ENCODE measurements at places on chromosomes 11 and 22. TPM values are rescaled to one million over a fixed set of nuclear protein-coding genes. Genes with fewer than 3 reads are reported as not detected.

GRCh38 chr11:17570034-17570433, 23.0 kb downstream of the OTOG start:
- no peak for DNase-seq

DNA sequence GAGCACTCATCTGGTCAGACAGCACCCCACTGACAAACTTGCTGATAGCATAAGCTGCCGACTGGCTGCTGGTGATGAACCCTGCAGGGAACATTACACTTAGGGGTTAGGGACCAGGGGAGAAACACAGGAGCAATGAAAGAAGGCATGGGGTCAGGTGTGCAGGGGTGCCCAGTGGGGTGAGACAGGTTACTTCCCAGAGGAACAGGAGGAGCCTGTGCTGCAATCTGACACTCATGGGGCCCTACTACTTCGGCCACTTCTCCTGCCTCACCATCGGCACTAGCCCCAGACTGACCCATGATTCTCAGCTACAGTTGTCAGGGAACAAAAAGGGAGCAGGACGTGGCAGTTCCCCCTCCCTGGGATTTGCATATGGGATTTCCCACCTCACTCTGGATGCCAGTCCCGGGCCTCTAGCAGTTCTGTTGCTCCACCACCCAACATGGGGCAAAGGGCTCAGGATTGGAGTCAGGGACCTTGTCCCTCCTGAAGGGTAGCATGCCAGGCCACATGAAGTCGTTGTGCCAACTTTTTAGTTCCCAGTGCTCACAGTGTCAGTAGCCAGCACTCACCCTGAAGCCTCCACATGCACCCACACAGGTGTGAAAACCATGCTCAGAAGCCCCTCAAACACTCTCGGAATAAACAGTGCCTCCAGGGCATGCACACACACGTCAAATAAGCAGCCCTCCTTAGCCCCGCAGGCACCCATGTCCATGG, 2.2 kb downstream of the SLC37A4 start:
- DNase-seq, result no peak

Gene ESAM
- 1.6 TPM for total RNA-seq

GRCh38 chr11:116207019-116207418, 565.8 kb downstream of the BUD13 start:
- no peak for DNase-seq

Gene SAA4
- not detected for total RNA-seq

DNA sequence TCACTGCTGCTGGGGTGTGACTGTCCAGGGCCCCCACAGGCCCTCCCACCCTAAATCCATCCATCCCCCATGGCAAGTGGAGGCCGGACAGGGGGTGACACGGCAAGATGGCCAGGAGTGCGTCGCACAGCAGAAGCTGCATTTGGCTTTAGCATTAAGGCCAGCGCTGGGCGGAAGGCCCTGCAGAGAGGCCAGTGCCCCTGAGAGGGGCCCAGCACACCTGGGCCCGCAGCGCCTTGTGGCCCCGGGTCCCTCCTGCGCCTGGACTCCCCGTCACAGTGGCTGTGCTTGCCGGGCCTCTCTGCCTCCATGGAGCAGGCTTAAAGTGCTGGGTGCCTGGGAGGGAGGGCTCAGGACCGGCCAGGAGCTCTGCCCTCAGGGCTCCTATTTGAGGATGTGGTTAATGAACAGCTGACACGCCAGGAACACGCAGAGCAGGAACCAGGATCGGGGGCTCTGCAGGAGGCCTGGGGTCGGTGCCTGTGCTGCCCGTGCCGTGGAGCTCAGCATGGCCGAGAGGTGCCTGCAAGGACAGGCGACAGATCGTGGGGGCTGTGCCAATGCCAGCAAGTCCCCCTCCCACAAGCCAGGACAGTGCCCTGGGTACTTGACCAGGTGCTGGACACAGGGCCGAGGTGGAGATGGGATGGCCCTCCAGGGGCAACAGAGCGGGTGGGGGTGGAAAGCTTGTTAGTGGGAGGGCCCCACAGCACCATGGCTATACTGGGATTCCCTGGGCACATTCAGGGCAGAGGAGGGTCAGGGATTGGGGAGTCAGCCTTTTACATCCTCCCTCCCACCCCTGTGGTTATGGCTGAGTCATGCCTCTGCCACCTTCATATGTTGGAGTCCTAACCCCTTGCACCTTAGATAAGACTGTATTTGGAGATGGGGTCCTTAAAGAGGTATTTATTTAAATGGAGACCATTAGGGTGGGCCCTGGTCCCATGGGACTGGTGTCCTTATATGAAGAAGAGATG, 30.9 kb upstream of the CARS1 start:
- DNase-seq, result no peak

GRCh38 chr11:121372671-121373429, 79.3 kb upstream of the SORL1 start:
- no peak for DNase-seq

Gene APOBEC3A
- not detected for total RNA-seq

DNA sequence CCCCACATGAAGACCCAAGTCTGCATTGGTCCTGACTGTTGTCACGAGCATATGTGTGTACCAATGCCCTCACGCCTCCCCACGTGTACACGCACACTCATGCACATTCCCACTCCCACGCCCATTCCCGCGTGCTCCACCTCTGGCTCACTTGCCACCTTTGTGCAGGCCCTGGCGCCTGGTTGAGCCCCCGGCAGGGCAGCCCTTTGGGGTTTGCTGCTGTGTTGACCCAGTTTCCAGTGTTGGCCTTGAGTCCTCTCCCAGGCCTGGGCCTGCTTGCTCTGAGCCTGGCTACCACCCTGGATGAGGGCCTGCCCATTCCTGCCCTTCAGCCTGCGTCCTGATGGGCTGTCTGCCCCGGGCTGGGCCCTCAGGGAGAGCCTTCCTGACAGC, 18.2 kb downstream of the PVALB start:
- DNase-seq, result no peak

- no peak for DNase-seq
Observed at GRCh38 chr22:19974268-19974861, 32.7 kb upstream of the TXNRD2 start.

Gene ALG9
- total RNA-seq, result 27.1 TPM

DNA sequence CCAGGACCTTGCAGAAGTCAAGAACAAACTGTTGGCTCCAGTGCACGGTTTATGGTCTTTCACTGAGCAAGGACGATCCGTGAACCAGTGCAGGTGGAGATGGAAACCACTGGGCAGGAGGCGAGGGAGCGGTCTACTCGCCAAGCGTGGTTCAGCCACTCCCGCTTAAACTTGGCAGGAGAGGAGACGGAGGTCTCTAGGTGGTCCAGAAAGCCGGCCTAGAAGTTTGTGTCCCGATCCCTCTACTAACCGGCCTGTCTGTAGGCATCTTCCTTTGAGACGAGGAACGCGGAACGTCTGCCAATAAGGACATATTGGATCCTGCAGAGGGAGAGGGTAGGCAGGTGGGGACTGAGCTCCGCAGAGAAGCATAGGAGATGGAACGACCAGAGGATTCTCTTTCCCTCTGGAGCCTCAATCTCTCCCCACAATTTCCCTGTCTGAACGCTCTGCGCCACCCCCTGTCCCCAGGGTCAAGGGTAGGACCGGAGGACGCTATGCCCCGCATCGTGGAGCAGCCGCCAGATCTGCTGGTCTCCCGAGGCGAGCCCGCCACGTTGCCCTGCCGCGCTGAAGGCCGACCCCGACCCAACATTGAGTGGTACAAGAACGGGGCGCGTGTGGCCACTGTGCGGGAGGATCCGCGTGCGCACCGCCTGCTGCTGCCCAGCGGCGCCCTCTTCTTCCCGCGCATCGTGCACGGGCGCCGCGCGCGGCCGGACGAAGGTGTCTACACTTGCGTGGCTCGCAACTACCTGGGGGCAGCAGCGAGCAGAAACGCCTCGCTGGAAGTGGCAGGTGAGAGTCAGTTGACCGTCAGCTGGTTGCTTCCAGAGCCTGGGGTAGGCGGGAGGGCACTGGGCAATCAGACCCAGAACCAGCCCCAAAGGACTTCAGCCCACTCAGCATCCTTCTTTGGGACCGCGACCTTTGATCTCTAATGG, 3.4 kb downstream of the ROBO3 start:
- DNase-seq, result no peak

Gene SCT
- total RNA-seq, result not detected

- DNase-seq, result no peak
Observed at GRCh38 chr11:118789501-118790356, 1.2 kb downstream of the DDX6 start.

DNA sequence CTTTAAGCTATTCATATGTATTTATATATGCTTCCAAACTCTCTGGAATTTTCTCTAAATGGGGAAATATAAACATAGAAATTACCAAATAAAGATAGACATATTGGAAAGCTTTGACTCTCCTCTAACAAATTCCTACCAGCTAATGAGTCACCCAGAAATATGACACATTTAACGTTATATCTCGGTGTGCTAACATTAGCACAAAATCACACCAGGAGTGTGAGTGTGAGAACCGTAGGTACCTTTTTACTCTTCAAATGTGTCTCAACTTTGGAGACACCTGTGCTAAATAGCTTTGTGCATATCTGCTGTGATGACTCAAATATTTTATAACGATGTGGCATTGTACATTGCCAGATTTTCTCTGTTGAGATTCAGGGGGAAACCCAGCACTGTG, 714.4 kb downstream of the METTL15 start:
- no peak for DNase-seq

GRCh38 chr11:126366064-126366822, 10.8 kb downstream of the ST3GAL4 start:
- DNase-seq, result no peak

Gene RRP8
- total RNA-seq, result 23.1 TPM

DNA sequence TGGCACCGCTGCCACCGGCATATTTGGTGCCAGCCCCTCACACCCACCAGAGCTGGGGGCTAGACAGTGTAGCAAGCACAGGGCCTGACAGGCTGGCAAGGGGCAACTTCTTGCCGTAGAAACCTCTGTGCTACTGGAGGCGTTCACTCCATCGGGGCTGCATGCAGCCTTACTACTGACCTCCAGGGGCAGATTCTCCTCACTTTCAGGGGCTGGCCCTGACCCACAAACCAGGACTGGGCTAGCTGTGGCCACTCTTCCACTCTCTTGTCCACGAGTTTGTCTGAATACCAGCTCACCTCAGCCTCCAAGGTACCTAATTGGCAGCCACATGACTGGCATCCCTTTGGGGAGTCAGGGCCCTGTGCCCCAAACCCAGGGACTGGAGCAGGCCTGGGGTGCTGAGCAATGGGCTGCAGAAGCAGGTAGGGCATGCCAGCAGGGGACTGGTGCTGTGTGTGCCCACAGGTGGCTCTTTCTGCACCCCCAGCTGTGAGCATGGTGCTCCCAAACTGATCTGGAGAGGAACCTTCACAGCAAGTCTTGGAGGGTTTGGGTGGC, 2.1 kb upstream of the LMO1 start:
- DNase-seq, result no peak

DNA sequence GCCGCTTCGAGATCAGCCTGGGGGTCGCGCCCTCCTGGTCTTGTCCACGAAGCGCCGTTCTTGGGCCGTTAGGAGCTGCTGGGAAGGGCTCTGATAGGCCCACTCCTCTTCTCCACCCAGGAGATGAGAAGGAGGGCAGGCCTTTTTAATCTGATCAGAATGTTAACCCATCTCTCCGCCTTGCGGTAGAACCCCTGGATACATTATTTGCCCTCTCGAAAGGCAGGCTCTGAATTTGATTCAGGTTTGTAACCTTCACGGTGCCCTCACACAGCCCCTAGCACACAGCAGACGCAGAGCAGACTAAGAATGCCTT, at the start of gene CCDC83:
CCDC83 (plus strand) TSS at position 43 of the 316 bp plus-strand sequence. CDS start 9,741 bp downstream, outside the sequence.
- no peak for DNase-seq

- DNase-seq, result no peak
Observed at GRCh38 chr11:86140334-86140990, 71.6 kb upstream of the PICALM start.

- DNase-seq, result no peak
Observed at GRCh38 chr11:124536520-124536919, 6.9 kb downstream of the OR8B12 start.

GRCh38 chr11:3738241-3738640, 59.1 kb downstream of the NUP98 start:
- no peak for DNase-seq
